ENCODE measurements at places on chromosomes 2 and 18. TPM values are rescaled to one million over a fixed set of nuclear protein-coding genes. Genes with fewer than 3 reads are reported as not detected.

The LGALSL gene
- total RNA-seq, result 0.43 TPM

The EMILIN1 gene
- 1.2 TPM for total RNA-seq

The CERKL gene
- total RNA-seq, result not detected

The SLC4A3 gene
- total RNA-seq, result not detected

The NT5C1B gene
- not detected for total RNA-seq

The NRP2 gene
- 2.9 TPM for total RNA-seq

DNA sequence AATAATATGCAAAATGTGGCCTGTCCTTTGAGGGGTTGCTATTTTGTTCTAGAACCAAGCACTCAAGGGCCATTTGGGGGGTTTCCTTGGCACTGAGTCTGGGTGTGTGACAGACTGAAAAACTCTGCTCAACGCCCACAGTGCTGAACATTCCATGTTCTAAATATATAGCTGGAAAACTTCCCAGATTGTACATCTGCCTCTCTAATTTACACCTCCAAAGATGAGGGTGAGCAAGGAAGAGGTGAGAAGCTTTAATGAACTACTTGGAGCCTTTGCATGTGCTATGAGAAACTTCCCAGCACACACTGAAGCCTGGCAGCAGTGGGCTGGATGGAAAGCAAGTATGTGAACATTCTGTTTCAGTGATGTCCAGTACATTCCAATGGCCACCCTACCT lies 296.7 kb upstream of the KCNH7 start:
- no peak for DNase-seq

DNA sequence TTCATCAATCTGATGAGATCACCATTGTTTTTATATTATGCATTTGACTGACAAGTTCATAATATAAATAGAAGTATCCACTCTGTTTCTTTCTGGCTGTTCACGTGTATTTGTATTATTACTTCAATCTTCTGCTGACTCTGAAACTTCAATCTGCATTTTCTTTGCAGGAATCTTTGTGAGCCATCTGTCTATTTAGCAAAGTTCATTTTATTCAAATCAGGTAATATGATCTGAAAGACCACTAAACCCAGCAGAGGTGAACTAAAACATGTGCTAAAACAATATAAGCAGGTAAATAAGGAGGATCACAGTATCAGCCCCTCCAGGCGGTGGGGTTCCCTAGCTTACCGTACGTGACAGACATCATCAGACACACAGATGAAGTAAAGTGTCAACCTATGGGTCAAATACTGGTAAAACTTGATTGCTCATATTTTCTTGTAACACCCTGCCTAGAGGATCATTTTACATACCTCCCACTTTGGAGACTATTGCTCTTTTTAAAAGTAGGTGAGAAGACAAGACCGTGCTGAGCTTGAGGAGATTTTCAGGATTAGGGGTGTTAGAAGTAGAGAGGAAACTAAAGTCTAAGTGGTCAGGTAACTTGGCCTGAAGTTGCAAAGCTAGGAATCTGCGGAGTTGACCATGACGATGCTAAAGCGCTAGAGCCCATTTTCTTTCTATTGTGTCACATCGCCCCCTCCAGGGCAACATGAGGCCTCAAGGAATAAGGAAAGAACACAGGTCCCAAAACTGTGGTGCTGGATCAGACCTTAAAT lies 9.0 kb downstream of the DTNB start:
- no peak for DNase-seq

DNA sequence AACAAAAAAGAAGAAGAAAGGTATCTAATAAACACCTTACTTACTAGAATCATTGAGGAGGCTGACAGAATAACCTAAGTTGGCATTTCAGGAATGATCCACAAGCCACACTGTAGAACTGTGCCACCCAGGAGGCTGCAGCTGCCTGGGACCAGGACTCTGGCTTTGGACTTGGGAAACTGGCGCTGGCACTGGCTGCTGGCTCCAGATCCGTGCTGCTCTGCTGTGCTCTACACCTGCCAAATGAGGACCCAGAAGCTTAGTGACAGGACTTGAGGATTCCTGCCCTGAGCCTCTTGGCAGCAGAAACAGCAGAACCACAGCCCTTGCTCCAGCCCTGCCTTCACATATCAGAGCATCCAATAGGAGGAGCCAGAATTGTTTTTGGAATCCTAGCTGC lies 113.5 kb downstream of the CABLES1 start:
- no peak for DNase-seq

DNA sequence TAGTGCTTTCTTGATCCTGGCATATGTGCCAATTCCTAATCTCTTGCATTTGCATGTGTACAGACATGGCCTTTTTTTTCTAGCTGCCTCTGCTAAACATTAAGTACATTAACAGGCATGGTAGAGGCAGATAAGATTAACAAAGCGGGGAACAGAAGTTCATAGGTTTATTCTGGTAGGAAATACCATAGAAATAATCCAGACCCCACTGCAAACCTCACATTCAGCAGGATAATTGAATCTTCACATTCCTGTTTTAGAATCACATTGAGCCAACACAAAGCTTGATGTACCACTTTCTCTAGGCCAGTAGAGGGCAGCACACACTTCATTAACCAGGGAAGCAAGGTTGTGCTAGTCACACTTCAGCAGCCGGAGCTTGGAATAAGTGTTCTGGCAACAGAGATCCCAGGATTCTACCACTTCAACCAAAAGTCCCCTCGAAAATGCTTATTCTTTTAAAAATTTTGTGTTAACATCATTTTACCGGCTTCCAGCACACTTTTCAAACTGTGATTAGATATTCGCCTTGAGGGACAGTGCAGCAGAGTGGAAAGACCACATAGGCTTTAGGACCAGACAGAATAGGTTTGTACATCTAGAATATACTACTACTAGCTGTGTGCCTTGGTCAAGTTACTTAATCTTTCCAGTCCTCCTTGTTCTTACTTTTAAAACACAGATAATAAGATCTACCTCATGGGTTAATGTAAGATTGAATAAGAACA lies 420.2 kb upstream of the CHST9 start:
- no peak for DNase-seq

DNA sequence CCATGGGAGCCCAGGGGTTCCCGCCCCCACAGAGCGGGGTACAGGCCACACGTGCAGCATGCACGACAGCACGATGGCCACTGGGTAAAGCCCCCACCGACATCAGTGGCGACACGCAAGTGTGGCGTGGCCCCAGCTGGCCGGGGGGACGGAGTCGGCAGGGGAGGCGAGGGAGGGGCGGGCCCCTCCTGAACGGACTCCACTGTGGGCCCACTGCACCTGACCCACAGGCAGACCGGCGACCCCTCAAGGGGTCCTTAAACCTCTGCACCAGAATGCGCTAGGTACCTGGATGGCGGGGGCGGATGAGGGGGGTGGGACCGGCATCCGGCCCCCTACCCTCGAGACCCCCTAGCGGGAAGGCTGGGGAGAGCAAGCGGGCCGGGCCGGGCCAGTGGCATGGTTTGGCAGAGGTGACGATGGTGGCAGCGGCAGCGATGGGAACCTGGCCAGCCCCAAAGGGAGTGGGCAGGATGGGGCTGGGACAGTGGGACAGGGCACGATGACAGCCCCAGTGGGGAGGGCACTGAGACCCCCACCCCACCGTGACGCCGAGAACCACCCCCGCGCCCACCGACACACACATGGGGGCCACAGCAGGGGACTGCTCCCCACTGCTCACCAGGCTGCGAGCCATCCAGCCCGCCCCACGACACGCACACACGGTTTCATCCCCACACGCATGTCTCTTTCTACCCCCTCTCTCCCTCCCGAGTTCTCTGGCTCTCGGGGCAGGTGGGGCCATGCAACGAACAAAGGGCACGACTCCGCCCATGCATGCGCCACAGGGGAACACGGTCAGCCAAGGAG lies 91.9 kb upstream of the ANKRD30BL start:
- no peak for DNase-seq

DNA sequence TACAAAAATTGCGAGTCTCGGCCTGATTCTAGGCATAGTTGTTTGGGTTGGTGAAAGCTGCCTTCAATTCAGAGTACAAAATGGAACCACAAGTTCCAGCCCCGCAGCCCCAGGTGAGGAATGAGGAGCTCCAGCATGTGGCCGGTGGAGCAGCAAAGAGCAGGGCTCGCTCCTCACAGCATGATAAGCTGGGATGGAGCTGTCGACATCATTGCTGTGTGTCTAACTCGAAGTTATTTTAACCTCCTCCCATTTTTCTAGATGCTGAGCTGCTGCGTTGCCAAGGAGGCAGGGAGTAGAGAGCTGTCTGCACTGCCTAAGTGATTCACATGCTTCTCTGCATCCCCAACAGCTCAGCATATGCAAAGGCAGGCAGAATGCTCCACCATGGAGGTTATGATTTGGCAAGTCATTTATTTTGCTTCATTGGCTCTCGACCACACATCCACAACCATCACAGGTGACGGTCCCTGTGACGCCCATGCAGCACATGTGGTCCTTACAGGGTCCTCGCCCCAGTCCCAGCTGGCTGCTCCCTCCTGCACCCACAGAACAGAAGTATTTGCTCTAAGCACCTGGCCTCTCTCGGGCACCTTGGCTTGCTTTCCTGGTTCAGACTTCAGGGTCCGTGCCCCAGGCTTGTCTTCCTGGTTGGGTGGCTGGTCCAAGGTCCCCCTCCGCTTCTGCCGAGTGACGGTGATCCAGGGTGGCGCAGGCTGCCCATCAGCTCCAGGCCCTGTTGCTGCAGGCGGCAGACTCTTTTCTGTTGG lies 66.0 kb upstream of the MGAT4A start:
- DNase-seq, result no peak

GRCh38 chr2:28821295-28821958 lies 10.8 kb downstream of the SPDYA start:
- no peak for DNase-seq

DNA sequence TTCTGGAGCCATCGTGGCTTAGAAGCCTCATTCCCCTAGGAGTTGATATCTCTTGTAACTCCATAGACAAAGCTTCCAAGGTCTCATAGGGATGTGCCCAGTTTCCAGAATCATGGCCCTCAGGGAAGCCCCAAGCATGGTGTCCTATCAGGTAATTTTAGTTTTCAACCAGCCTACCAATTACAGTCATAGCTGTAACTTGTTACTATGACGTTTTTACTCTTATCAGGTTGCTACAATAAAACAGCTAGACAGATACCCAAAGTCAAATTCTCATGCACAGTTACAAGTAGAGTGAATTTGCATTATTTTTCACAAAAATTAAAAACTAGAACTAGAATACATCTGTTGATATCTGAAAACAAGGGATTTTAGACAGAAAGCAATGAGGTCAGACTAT lies 8.9 kb downstream of the LYPD6 start:
- DNase-seq, result no peak

DNA sequence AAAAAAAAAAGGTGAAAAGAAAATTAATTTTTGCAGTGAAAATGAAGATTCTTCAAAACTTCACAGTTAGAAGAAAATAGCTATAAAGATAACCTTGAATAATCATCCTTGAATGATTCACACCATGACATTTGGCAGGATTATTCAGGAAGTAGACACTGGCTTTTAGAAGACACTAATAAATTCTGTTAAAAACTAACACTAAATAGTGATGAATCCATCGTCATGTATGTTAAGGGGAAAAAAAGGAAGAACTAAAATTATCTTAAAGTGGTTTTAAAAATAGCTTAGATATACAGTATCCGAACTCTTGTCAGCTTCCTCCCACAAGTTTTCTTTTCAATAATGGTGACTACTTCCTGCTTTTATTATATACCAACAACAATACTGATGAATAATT lies 10.2 kb downstream of the USP37 start:
- DNase-seq, result no peak

All from activated naive CD8-positive, alpha-beta T cell treated with anti-CD3 and anti-CD28 coated beads, Interleukin-2, amount 10 ng/mL, durations not matched to agents 7 days and 5 days (primary cell).